ENCODE measurements at places on chromosomes 1 and 21.

GRCh38 chr1:155974208-155975115, 3.9 kb downstream of the ARHGEF2 start:
- peak; percentile 75 for DNase-seq

GRCh38 chr1:159866905-159867663, 4.6 kb upstream of the VSIG8 start:
- no peak for DNase-seq

DNA sequence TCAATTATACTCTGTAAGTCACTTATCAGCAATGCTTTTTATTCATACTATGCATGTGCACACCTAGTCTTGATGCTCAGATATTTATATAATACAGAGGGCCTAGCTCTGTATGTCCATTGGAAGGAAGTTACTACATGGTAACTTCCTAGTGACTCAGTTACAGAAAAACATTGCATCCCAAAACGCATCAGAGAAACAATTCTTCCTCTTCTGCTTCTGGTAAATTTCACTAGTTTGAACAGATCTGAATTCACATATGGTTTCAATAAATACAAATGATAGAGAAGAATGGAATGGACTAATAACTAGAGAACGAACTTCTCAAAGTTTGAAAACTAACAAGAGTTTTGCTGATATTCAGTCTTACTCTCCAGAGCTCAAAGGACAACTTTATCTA, 811.3 kb upstream of the ADGRL2 start:
- DNase-seq = no peak

GRCh38 chr1:109204484-109204883, 9.2 kb upstream of the SARS1 start:
- DNase-seq = no peak

- no peak for DNase-seq
Observed at GRCh38 chr1:87185077-87185476, 143.6 kb upstream of the LMO4 start.

- peak; percentile 92 for DNase-seq
Observed at GRCh38 chr1:89762386-89762778, 58.5 kb upstream of the LRRC8D start.

GRCh38 chr1:158362941-158363340, 9.2 kb downstream of the CD1E start:
- DNase-seq = no peak

DNA sequence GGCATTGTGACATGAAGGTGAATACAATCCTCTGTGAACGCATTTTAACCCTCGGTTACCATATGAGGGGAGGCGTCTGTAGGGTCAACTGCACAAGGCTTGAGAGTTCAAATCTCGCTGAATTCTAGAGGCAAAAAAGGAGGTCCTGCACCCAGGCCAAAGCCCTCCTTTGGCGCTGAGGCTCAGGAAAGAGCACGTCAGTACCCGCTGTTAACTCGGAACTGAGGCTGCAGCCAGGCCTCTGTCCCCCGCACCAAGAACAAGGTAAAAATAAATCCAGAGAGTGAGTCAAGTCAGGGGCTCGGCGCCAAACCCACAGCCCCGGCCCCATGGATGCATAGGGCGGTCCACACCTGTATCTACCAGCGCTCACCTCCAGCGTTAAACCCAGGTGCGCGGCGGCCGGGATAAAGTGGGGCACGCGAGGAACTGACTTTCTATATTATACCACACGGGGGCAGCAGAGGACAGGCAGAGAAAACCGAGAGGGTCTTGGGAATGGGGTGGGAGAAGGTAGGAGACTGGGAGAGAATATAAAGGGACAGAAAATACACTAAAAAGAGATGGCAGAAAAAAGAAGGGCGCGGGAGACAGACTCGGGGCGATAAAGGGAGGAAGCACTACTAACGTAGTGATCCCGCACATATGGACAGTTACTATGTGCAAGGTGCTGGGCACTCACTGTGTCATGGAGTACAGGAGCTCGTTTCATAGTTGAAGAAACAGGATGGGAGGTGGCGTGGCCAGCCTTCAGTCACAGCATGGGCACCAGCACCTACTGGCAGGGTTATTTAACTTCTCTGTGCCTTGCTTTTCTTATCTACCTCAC, 54.9 kb downstream of the DMRTA2 start:
- peak; percentile 3 for DNase-seq

DNA sequence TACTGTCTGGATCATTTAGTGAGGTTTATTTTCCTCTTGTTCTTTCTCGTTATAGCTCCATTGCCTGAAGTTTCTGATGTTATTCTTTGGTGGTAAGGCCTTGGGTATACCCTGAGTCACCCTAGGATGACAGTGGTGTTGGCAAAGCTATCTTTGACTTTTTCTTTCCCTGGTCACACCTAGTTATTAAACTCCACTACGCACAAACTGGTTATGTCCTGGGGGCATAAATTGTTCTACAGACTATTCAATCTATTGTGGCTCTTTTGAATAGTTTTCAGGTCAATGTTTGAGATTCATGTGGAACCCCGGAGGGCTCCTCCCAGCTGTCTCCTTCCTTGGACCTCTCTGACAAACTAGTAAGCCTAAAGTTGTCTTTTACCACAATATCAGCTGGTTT, 157.7 kb downstream of the SLC35F3 start:
- DNase-seq = no peak

GRCh38 chr1:87951852-87952251, 623.2 kb downstream of the LMO4 start:
- no peak for DNase-seq

GRCh38 chr21:23887725-23888306, 1719.5 kb downstream of the MRPL39 start:
- peak; percentile 4 for DNase-seq

DNA sequence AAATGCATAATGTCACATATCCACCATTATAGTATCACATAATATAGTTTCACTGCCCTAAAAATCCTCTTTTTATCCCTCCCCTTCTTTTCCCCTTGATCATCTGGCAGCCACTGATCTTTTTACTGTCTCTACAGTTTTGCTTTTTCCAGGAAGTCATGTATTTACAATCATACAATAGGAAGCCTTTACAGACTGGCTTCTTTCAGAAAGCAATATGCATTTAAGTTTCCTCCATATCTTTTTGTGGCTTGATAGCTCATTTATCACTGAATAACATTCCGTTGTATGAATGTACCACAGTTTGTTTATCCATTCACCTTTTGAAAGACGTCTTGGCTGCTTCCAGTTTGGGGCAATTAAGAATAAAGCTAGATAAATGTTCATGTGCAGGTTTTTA, 14.3 kb upstream of the WDTC1 start:
- no peak for DNase-seq

GRCh38 chr1:172135076-172135672, 285.3 kb upstream of the C1orf105 start:
- no peak for DNase-seq

GRCh38 chr1:93810316-93810715, 68.7 kb downstream of the DNTTIP2 start:
- no peak for DNase-seq

DNA sequence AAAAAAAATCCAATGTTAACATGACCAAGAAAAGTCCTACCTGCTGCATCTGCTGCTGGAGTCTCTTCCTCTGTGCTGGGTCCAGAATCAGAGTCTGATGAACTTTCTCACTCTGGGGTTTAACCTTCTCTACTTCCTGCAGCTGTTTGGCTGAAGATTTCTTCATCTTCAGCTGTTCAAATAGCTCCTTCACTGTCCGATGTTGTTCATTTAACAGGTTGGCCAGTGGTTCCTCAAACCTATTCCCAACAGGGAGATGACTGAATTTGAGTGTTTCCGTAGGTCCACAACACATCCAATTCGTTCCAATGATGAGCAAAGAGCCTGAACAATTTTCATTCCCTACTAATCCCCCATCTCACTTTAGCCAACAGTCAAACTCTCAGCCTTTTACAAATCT, 79.4 kb downstream of the GON4L start:
- no peak for DNase-seq

DNA sequence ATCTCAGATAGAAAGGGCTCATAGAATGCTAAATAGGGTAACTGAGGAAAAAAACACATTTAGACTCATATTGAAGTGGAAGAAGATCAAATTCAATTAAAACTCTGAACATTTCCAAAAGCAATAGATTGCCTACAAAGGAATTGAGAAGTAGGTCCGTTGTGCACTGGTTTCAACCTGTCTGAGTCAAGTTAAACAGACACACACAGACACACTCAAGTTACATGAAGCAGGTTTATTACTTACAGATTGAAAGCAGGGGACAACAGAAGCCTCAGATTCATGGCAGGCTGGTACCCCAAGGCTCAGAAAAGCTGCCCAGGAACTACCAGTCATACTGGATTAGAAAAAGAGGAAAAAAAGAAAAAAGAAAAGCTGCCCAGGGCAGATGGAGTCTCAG, 20.7 kb upstream of the S100A2 start:
- no peak for DNase-seq

DNA sequence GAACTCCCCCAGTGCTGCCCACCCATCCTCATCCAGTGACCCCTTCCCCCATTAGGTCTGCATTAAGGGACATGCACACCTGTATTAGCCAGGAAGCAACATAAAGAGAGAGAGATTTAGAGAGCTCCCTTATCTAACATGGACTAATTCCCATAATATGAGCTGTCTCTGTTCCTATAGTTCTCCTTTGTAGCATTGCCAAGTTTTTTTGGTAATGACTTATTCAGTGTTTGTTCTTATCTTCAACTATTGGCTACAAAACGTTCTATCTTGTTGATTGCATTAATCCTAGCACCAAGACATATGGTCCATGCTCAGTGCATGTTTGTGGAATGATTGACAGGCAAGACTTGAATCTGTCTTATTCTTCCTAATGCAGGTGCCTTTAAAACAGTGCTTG, 264.0 kb downstream of the ADGRL2 start:
- DNase-seq = no peak

DNA sequence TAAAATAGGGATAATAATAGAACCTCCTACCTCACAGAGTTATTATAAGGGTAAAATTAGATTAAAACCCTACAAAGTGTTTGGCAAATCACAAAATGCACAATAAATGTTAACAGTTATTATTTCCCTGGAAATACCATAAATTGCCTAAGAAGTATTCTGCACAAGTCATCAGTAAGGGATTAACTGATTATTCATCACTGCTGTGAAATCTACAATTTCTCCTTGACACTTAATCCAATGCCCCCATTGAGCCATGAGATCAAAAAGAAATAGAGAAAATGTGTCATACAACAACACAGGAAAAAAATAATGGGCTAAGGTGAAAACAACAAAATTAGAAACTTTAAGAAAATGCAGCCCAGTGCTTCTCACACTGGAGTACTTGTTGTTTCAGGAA, 6.7 kb upstream of the SEC16B start:
- no peak for DNase-seq

- no peak for DNase-seq
Observed at GRCh38 chr1:213998785-213999184, 11.0 kb downstream of the PROX1 start.

GRCh38 chr1:59013276-59013927, 229.6 kb upstream of the JUN start:
- no peak for DNase-seq

GRCh38 chr1:160911441-160911840, 26.5 kb upstream of the ITLN1 start:
- no peak for DNase-seq

GRCh38 chr1:208923946-208924720, 659.4 kb upstream of the CAMK1G start:
- DNase-seq = no peak

GRCh38 chr1:117591252-117591651, 14.6 kb upstream of the TENT5C start:
- DNase-seq = no peak

- no peak for DNase-seq
Observed at GRCh38 chr1:44200336-44200735, 12.9 kb upstream of the DMAP1 start.

- DNase-seq = no peak
Observed at GRCh38 chr1:160040476-160040875, 8.7 kb upstream of the PIGM start.

- DNase-seq = peak; percentile 13
Observed at GRCh38 chr1:41340655-41341364, 20.4 kb upstream of the FOXO6 start.

- no peak for DNase-seq
Observed at GRCh38 chr1:61109158-61109557, 26.8 kb downstream of the NFIA start.

- no peak for DNase-seq
Observed at GRCh38 chr21:34519016-34519415, 7.0 kb upstream of the KCNE1 start.

GRCh38 chr1:71634159-71634558, 553.3 kb upstream of the ZRANB2 start:
- DNase-seq = peak; percentile 85

- DNase-seq = peak; percentile 85
Observed at GRCh38 chr1:8370046-8370881, 52.4 kb downstream of the SLC45A1 start.

DNA sequence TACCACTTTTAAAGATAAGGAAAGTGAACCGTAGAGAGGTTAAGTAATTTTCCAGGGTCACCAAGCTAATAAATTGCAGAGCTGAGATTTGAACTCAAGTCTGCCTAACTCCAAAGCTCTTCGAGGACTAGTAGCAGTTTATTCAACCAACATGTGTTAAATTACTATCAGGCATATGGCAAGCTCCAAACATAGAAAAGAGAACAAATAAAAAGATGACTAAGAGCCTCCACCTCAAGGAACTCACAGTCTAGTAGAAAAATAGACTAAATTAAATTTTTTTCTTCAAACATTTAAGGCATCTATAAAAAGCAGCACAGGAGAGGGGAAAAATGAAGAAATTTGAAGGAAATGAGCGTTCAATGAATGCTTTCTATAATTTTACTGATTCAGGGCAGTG, 22.2 kb downstream of the SLC9C2 start:
- no peak for DNase-seq

DNA sequence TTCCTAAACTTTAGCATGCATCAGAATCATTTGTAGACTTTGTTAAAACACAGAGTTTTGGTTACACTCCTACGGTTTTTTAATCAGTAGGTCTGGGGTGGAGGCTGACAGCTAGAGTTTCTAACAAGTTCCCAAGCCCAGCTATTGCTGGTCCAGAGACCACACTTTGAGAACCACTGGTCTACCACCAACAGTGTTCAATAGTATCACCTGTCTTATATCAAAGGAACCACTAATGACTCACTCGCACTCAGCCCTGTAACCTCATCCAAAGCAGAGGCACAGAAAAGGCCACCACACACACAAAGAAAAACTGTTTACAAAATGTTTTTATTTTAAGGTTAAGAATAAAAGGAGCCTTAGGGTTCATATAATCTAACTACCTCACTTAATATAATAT, 68.7 kb downstream of the HIVEP3 start:
- DNase-seq = no peak

DNA sequence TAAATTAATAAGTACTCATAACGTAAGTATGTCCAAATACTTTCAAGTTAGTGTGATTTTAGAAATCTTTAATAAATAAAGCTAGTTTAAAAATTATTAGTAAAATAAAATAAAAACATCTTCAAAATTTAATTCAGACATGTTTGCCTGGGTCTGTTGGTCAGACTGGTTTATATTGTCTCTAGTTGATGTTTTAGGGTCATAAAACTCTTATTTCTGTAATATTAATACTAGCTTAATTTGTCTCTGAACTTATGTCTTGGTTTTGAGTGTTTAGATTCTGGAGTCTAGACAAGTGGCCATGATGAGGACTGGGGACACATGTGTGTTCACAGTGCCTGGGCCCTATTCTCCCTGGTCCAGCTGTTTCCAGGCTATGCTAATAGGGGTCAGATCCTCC, 184.5 kb upstream of the TNR start:
- DNase-seq = no peak
